ENCODE measurements at places on chromosomes 5 and 9. TPM values are rescaled to one million over a fixed set of nuclear protein-coding genes. Genes with fewer than 3 reads are reported as not detected.

CCNO gene
- total RNA-seq = 7.4 TPM

NR3C1 gene
- 33.1 TPM for total RNA-seq

PCDHB13 gene
- 0.05 TPM for total RNA-seq

LCN1 gene
- total RNA-seq = not detected

NRARP gene
- 4.3 TPM for total RNA-seq

All from A549 treated with Mapracorat at 1 μM for 4 hours (cell line).